Epithelial cell of esophagus (primary cell): ENCODE measurements at places on chromosomes 2 and 18.
A peak's percentile ranks its signal among the peaks of the same experiment; 100 is the strongest.

DNA sequence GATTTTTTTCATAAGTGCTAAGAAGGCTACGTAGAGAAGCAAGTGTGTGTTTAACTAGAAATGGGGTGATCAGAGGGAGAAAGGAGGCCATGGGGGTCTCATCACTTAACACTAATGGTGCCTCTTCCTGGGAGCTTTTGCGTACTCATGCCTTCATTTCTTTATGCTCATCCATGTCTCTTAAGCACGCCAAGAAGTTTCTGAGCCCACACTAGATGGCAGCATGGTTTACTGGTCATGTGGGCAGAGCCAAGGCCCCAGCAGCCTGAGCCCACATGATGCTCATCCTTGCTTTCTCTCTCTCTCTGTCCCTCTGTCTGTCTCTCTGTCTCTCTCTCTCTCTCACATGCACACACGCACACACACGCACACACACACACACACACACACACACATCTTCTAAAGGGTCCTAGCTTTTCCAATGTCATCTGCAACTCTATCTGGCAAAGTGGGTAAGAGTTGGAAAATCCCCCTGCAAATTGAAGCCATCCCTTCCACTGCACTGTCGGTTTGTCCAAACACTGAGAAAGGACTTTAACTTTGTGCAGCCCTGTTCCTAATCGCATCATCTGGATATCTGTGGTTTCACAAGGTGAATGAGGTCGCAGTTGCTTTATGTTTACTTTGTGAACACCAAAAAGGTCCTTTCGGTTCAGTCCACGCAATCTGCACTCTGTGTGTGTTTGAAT lies 137.1 kb upstream of the CCDC68 start:
- DNase-seq = peak; percentile 78

DNA sequence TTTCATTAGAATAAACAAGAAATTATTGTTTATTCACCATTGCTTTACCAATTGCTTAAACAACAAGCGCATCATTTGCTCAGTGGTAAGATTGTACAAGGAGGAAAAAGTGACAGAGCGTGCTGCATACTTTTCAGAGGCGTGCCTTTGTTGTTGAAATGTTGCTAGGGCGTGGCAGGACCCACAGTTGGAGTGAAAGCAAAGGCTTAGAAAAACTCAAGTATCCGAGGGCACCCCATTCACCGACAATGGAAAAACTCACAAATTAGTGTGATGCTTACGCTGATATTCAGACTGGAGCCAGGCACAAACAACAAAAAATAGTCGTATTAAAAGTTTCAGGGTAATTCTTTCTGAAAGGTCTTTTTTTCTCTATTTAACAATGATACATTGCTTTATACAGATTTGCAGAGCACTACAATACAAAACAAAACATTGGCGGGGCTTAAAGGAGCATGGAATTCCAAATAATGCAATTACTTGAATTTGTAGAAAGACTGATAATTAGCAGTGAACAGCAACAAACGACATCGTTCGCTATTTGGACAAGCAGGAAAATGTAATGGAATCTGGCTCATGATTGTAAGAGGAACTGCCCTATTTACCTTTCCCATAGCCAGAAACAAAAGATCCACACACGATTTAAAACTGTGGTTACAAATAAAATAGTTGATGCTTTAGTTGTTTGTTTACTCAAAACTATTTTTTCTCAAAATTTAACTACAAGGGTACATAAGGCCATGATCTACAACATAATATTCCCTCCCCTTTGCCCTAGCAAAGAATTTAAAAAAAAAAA lies 37.8 kb upstream of the RTTN start:
- peak; percentile 81 for DNase-seq

DNA sequence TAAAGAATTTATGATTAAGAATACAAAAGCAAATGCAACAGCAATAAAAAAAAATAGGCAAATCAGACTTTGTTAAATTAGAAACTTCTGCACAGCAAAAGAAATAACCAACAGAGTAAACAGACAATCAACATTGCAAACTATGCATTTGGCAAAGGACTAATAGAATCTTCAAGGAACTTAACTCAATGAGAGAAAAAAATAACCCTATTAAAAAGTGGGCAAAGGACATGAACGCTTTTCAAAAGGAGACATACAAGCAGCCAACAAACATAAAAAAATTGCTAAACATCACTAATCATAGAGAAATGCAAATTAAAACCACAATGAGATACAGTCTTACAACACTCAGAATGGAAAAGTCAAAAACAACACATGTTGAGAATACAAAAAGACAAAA lies 166.0 kb upstream of the DSEL start:
- DNase-seq = no peak

GRCh38 chr2:135818937-135819610 lies 17.9 kb downstream of the LCT start:
- DNase-seq = peak; percentile 46

GRCh38 chr2:190515687-190516086 lies 18.8 kb downstream of the NEMP2 start:
- no peak for DNase-seq

GRCh38 chr2:8133363-8133762 lies 548.5 kb upstream of the ID2 start:
- DNase-seq = no peak
